Keratinocyte (primary cell): ENCODE measurements at places on chromosomes 6 and 20.

- no peak for DNase-seq
Observed at GRCh38 chr6:72963946-72964345, 261.4 kb downstream of the KHDC1L start.

DNA sequence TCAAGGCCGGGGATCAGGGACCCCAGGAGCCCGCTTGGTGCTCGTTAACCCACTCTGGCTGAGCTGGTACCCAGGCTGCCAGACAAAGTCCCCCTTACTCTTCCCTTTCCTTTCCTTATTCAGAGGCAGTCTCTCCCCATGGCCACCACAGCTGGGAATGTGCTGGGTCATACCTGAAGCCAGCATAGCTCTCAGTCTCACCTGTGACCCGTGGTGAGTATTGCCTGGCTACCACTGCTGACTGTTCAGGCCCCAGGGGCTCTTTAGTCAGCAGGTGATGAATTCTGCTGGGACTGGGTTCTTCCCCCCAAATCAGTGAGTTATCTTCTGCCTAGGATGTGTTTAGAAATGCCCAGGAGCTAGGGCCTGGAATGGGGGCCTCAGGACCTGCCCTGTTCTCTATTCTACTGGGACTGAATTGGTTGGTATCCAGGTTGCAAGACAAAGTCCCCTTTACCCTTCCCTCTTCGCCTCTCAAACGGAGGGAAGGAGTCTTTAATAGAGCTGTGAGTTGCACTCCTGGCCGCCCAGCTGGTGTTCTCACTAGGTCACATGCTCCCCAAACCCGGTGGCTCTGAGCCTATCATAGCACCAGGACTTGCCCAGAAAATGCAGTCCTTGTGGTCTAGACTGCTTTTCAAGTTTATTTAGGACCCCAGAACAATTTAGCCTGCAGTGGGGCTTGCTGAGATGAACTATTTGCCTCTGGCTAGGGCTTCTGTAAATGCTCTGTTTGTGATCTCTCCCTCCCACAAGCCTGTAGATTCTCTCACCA, 64.6 kb downstream of the MYO6 start:
- no peak for DNase-seq

DNA sequence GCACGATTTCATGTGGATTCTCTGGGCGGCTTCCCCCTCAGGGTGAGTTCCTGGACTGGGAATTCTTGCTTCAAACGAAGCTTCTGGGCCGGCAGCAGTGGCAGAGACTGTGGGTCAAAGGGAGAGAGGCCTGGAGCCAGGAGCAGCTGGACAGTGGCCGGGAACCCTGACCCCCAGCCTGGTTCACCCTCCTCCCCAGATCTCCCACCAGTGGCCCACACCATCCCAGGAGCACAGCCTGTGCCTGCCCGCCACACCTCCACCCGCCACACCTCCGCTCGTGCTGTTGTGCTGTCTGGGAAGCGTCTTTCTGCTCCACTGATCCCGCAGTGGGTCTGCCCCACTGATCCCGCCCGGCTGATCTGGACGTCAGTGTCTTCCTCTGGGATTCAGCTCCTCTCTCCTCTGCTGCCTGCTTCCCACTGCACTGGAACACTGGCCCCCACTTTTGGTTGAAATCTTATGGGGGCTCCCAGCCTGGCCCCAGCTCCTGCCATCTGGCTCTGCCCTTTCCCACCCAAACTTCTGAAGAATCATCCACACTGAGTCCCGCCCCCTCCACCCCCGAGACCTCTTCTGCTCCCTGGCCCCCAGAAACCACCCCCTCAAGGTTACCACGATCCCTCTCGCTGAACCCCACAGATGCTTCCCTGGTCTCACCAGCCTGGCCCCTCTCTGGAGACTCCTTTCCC, 9.8 kb downstream of the ZBP1 start:
- DNase-seq = no peak

- peak; percentile 41 for DNase-seq
Observed at GRCh38 chr20:330233-331149, 5.1 kb downstream of the SOX12 start.

GRCh38 chr6:168871642-168872315, 381.9 kb downstream of the THBS2 start:
- DNase-seq = no peak

GRCh38 chr20:20890751-20891150, 178.3 kb upstream of the RALGAPA2 start:
- no peak for DNase-seq

GRCh38 chr6:136582711-136583471, 32.7 kb upstream of the MAP7 start:
- DNase-seq = no peak

GRCh38 chr6:13575377-13575775, 975 bp downstream of the SIRT5 start:
- DNase-seq = no peak

DNA sequence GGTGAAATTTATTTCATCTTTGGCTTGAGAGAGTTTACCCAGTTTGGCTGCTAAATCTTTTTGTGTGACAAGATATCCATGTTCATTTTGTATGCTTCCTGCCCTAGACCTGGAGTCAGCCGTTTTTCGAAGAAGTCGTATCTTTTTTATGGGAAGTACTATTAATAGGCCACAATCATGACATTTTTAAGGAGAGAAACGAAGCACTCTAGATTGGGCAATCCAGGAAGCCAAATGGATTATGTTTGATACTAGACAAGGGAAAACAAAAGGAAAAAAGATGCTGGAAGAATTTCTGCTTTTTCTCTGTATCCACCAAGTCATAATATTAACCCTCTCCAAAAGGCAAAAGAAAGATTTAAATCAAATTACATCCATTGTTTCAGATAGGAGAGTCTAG, 214.6 kb downstream of the HDGFL1 start:
- DNase-seq = no peak

DNA sequence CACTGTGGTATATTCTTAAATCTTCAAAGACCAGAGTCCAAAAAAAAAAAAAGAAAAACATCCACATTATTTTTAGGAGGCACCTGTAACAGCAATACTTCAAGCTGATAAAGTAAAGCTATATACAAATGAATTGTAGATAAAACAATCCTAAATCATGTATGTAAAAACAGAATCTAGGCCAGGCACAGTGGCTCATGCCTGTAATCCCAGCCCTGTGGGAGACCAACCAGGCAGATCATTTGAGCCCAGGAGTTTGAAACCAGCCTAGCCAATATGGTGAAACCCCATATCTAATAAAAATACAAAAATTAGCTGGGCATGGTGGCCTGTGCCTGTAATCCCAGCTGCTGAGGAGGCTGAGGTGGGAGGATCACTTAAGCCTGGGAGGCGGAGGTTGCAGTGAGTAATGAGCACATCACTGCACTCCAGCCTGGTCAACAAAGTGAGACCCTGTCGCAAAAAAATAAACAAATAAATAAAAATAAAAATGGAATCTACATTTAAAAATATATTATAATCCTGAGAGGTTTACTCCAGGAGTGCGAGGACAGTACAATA, 7.3 kb downstream of the NAPB start:
- no peak for DNase-seq

- DNase-seq = no peak
Observed at GRCh38 chr20:54158856-54159418, 14.8 kb downstream of the CYP24A1 start.

- no peak for DNase-seq
Observed at GRCh38 chr6:71254323-71254722, 34.3 kb upstream of the OGFRL1 start.

GRCh38 chr6:22521035-22521434, 48.3 kb upstream of the HDGFL1 start:
- DNase-seq = no peak

GRCh38 chr6:160863782-160864181, 127.8 kb upstream of the MAP3K4 start:
- no peak for DNase-seq

DNA sequence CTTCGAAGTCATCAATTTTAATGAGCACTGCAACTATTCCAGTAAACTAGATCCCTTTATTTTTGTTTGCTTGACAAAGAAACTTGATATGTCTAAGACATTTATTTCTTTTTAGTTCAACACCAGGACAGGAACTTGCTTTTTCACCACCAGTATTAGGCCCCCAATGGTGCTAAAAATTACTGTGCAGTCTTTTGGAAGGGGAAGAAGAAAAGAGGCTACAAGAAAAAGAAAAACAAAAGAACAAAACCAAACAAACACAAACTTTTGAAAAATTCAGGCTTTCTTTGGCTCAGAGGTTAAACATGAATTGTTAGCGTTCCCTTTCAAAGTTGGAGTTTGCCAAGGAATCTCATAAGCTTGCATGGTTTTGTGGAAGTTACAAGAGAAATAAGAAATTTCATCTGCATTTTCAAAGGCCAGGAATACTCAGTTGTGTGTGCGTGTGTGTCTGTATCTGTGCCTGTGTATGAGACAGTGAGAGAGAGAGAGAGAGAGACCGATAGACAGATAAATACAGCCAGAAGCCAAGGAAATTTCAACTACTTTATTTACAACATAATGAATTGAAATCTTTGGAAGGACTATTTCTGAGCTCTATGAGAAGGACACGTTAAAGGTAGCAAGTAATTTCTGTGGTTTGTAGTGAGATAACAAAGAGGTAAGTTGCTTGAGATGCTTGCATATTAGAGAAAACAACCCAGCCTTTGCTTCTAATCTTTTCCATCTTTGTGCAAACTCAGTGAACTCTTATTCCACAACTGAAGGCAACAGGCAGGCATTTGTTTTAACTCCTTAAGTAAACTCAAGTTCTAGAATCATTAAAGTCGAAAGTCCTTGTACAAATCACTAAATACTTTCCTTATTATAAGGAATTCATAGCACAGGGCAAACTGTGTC, 171.0 kb upstream of the CITED2 start:
- no peak for DNase-seq

- no peak for DNase-seq
Observed at GRCh38 chr20:8608470-8608869, 460.4 kb upstream of the PLCB4 start.

DNA sequence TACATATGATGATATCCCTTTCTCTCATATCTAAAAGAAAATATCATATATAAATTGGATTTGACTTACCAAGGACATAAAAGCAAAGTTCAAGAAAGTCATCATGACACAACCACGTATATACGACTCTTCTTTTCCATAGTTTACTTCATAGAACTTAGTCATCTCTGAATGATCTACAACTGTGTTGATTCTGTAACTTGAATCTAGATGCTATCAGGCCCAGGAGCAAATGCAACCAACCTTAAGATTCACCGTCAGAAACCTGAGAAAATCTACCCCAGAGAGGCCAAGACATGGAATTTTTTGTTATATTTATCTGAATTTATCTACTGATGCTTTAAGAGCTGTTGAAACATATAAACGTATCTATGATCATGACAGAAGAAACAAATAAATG, 165.6 kb downstream of the PDE10A start:
- no peak for DNase-seq

DNA sequence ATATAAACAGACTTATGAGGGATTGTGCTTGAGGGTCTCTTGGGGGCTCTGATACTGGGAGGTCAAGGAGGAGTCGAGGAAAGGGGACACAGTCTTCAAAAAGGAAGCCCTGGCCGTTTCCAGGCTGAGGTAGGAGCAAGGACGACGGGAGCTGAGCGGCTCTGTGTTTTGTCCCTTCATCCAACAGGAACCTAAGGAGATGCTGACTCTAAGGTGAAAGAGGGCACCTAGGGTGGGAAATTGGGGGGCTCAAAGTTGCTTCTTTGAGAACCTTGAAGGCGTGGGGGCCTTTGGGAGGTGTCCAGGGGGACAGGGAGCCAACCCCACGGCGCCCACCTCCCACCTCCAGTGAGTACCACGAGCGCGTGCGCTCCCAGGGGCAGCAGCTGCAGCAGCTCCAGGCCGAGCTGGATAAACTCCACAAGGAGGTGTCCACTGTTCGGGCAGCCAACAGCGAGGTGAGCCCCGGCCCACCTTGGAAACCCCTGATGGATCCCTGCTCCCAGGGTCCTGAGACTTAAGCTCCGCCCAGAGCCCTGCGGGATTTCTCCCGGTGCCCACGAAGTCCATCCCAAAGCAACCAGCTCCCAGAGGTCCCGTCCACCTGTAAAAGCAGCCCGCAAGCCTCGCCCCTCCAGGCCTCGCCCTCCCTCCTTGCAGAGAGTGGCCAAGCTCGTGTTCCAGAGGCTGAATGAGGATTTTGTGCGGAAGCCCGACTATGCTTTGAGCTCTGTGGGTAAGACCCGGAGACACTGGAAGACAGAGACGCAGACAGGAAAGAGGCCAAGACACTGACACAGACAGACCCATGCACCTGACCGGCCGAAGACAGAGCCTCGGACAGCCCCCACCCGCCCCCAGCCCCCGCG, 2.9 kb downstream of the SPAG4 start:
- DNase-seq = no peak

DNA sequence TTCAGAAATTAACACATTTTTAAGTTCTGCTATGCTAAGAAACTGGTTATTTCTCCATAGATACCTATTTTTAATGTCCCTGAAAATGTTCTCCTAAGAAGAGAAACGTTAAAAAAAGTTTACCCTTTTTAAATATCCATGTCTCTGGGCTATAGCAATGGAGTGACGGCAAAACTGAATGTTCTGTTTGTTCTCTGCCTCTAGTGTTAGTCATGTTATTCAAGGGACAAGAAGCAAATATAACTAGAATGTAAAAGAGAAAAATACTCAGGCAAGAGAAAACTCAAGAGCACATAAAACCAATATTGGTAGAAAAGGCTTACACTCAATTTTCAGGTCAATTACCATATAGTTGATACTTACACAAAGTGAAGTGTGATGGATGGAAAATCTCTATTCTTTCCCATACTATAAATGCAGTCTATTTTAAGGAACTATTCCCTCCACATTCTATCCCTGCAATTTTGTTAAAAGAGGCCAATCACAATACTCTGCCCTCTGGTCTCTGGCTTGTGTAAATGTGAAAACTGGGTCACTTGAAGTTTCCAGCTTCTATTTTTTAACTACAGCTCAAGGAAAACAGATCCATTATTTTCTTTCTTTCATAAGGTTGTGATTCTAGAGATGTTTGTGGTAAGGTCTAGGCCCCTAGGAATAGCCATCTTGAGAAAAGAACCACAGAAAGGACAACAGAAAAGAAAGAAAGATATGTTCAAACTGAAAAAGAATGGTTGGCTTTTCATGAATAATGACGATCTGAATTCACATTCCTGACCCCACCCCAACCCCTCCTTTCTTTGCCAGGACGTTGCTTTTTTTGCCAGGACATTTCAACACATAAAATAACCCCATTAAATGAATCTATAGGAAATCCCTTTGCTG, 200.3 kb upstream of the FAM83B start:
- DNase-seq = no peak

GRCh38 chr6:52136055-52136454, 48.6 kb upstream of the PKHD1 start:
- no peak for DNase-seq
